CD8-positive, alpha-beta memory T cell (primary cell): ENCODE measurements at places on chromosomes 3 and 15. TPM values are rescaled to one million over a fixed set of nuclear protein-coding genes. Genes with fewer than 3 reads are reported as not detected.

The TTLL13 gene
- not detected for total RNA-seq

- DNase-seq = no peak
- no peak overlapping the region for H3K27ac ChIP-seq
- H3K4me1 ChIP-seq = no peaks in the 10 kb centered on the region
- H3K27me3 ChIP-seq = no peaks in the 10 kb centered on the region
Observed at GRCh38 chr3:29901097-29901496, 620.2 kb downstream of the RBMS3 start.

DNA sequence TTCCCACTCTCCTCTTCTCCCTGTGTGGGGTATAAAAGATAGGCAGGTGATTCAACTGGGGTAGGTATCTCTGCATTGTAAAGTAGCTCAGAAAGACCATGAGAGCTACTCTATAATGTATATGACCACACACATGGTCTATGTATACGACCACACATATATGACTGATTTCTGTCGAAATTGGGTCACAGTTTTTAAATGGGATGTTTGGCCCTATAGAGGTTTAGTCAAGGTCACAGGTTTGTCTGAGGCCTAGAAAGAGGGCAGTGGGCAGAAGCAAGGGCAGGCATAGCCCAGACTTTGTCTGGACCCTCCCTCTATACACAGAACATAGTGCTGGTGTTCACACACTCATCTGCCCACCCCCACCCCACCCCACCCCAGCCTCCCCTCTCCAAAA is 4.4 kb downstream of the LAMP3 start:
- H3K36me3 ChIP-seq = no peaks in the 10 kb centered on the region
- H3K4me1 ChIP-seq = peaks cover 10% of the 10 kb centered on the region
- no peak overlapping the region for H3K4me3 ChIP-seq
- no peak overlapping the region for H3K27ac ChIP-seq
- no peak for DNase-seq
- no peaks in the 10 kb centered on the region for H3K27me3 ChIP-seq

- H3K27ac ChIP-seq = no peak overlapping the region
- H3K36me3 ChIP-seq = no peaks in the 10 kb centered on the region
- DNase-seq = no peak
- H3K4me1 ChIP-seq = peaks cover 5% of the 10 kb centered on the region
- no peaks in the 10 kb centered on the region for H3K27me3 ChIP-seq
- peak overlapping the region; percentile 46 for H3K4me3 ChIP-seq
Observed at GRCh38 chr3:11717768-11718636, 74.3 kb upstream of the VGLL4 start.

- no peaks in the 10 kb centered on the region for H3K36me3 ChIP-seq
- H3K4me3 ChIP-seq = no peak overlapping the region
- H3K4me1 ChIP-seq = no peaks in the 10 kb centered on the region
- H3K27me3 ChIP-seq = no peaks in the 10 kb centered on the region
Observed at GRCh38 chr15:45341790-45342189, 36.6 kb downstream of the GATM start.

- H3K36me3 ChIP-seq = no peaks in the 10 kb centered on the region
- DNase-seq = no peak
- no peaks in the 10 kb centered on the region for H3K4me1 ChIP-seq
- no peak overlapping the region for H3K4me3 ChIP-seq
- no peak overlapping the region for H3K27ac ChIP-seq
- no peaks in the 10 kb centered on the region for H3K27me3 ChIP-seq
Observed at GRCh38 chr3:150319900-150320299, 88.2 kb upstream of the TSC22D2 start.

The MCTP2 gene
- 17.0 TPM for total RNA-seq

The PLA1A gene
- 0.16 TPM for total RNA-seq

The GOLGA8A gene
- total RNA-seq = 104 TPM

The IGSF11 gene
- total RNA-seq = not detected

The SACM1L gene
- 79.1 TPM for total RNA-seq

The CDCP1 gene
- total RNA-seq = 0.96 TPM

The ACOX2 gene
- total RNA-seq = not detected

GRCh38 chr3:80655216-80655615 is 887.4 kb upstream of the ROBO1 start:
- H3K36me3 ChIP-seq = no peaks in the 10 kb centered on the region
- no peaks in the 10 kb centered on the region for H3K4me1 ChIP-seq
- no peak for DNase-seq
- no peak overlapping the region for H3K4me3 ChIP-seq
- no peaks in the 10 kb centered on the region for H3K27me3 ChIP-seq
- H3K27ac ChIP-seq = no peak overlapping the region
